ENCODE measurements at places on chromosomes 2 and 18.

GRCh38 chr2:11396021-11396420, 51.6 kb upstream of the ROCK2 start:
- no peak for DNase-seq

DNA sequence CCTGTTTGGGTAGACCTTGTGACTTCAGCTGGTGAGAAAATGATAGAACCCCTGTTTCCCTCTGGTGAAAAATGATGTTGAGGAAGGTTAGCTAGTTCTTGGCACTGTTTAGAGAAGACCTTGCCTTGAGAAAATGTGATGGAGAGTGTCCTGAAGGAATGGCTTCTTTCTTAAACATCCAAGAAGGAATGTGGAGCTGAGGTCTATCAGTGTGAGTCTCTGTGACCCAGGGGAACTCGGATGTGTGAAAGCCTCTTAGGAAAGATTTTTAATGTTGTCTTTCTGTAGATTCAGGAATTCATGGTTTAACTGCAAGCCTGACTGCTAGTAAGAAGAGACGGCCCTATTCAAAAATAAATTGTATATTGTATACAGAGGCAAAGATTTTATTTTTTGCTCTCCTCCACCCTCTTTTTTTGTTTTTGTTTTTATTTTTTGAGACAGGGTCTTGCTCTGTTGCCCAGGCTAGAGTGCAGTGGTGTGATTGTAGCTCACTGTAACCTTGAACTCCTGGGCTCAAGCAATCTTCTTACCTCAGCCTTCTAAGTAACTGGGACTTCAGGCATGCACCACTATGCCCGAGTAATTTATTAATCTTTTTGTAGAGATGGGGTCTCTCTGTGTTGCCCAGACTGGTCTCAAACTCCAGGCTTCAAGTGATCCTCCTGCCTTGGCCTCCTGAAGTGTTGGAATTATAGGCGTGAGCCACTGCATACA, 87.5 kb downstream of the ZNF532 start:
- no peak for DNase-seq

- no peak for DNase-seq
Observed at GRCh38 chr18:3966246-3966641, 488.9 kb downstream of the DLGAP1 start.

GRCh38 chr2:137991078-137991477, 26.8 kb downstream of the HNMT start:
- DNase-seq = no peak

GRCh38 chr2:69517410-69517809, 80.2 kb upstream of the NFU1 start:
- DNase-seq = no peak

GRCh38 chr2:1546901-1547300, 133.6 kb downstream of the TPO start:
- DNase-seq = no peak

DNA sequence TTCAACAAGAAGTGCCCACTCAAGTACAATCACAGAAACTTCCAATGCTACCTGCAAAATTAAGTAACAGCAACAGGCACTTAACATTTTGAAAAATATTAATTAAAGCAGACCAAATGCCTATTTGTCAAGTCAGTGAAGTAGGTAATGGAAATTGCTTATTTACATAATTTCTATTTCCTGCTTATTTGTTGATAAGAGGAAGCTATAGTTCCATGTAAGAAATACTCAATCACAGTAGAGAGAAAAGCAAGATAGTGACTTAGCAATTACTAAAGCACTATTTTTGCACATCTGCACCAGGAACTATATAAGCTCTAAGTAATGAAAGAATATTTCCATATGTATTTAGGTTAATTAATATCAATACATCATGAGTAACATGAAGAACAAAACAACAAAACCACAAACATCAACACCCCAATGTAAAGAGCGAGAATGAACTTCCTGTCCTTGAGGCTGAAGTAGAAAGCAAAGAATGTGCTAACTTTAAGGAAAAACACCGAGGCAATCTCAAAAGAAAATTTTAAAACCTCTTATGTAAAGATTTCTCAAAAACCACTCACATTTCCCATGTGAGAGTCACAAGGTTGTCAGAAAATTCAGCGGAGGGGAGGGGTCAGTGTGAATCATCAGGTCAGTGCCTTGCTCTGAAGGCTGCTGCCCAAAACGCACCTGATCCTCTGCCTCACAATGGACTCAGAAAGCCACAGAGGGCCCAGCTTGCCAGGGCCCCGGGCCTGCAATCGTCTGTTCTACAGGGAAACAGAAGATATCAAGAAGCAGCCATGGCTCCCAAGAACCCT, 12.5 kb downstream of the NPC1 start:
- no peak for DNase-seq
